Astrocyte (in vitro differentiated cells and primary cell): ENCODE measurements at places on chromosomes 12 and 14. TPM values are rescaled to one million over a fixed set of nuclear protein-coding genes. Genes with fewer than 3 reads are reported as not detected.

SP1 gene
- 48.7 and 50.6 TPM in 2 replicates for total RNA-seq

KRT75 gene
- not detected in 2 replicates for total RNA-seq

GRCh38 chr12:11793921-11794710 is 144.6 kb downstream of the ETV6 start:
- H3K36me3 ChIP-seq = peaks cover 3% of the 10 kb centered on the region
- DNase-seq = peak; percentile 72
- no peak overlapping the region for H3K4me3 ChIP-seq
- H3K27ac ChIP-seq = peak overlapping the region; percentile 60

- H3K27ac ChIP-seq = no peak overlapping the region
- H3K4me1 ChIP-seq = peaks cover 5% of the 10 kb centered on the region
- no peak for DNase-seq
- no peak overlapping the region for H3K4me3 ChIP-seq
- H3K36me3 ChIP-seq = no peaks in the 10 kb centered on the region
Observed at GRCh38 chr12:76444408-76444984, 96.3 kb upstream of the BBS10 start.

DNA sequence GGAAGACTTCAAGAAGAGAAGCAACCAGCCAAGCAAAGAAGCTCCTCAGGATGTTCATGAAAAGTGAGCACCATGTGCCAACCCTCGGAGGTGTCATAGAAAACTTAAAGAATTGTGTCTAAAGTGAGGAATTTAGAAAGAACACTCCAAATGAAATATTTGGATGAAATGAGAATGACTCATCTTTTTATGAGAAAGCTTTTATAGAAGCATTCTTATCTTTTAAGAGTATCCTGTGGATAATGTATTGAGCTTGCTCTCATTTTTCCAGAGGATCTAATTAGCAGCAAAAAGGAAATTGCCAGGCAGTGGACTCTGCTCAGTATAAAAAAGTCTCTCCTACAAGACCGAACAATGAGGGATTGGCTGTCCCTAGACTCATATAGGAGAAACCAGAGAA is 454.9 kb downstream of the LRIG3 start:
- peak; percentile 38 for DNase-seq
- H3K27me3 ChIP-seq = no peaks in the 10 kb centered on the region
- no peak overlapping the region for H3K27ac ChIP-seq
- no peaks in the 10 kb centered on the region for H3K36me3 ChIP-seq

- H3K27me3 ChIP-seq = no peaks in the 10 kb centered on the region
- DNase-seq = no peak
- no peak overlapping the region for H3K27ac ChIP-seq
- no peaks in the 10 kb centered on the region for H3K36me3 ChIP-seq
- no peak overlapping the region for H3K4me3 ChIP-seq
- no peaks in the 10 kb centered on the region for H3K4me1 ChIP-seq
Observed at GRCh38 chr12:90407841-90408240, 547.1 kb downstream of the CCER1 start.

GRCh38 chr12:107244584-107244983 is 151.2 kb upstream of the CRY1 start:
- no peak overlapping the region for H3K27ac ChIP-seq
- H3K4me1 ChIP-seq = no peaks in the 10 kb centered on the region
- DNase-seq = no peak
- no peaks in the 10 kb centered on the region for H3K36me3 ChIP-seq

DNA sequence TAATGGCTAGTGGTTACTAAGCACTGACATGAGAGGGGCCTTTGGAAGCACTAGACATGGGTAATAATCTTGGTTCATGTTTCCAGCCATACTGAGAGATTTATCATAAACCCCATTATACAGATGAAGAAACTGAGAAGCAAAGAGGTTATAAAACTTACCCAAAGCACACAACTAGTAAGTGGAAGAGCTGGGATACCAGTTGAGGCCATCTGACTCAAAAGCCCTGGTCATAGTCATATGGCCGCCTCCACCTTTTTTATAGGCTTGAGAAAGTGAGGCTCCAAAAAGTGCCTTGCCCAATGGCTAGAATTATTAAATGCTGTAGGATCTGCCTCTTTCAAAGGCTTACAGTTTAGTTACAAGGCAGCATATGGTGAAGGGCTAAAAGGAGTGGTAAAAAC is 944 bp downstream of the TXNRD1 start:
- H3K4me1 ChIP-seq = peaks cover 19% of the 10 kb centered on the region
- no peak overlapping the region for H3K27ac ChIP-seq
- H3K36me3 ChIP-seq = no peaks in the 10 kb centered on the region
- peak overlapping the region; percentile 58 for H3K4me3 ChIP-seq
- H3K27me3 ChIP-seq = no peaks in the 10 kb centered on the region

- peaks cover 22% of the 10 kb centered on the region for H3K27me3 ChIP-seq
- no peak overlapping the region for H3K27ac ChIP-seq
- H3K36me3 ChIP-seq = no peaks in the 10 kb centered on the region
- peaks cover 10% of the 10 kb centered on the region for H3K4me1 ChIP-seq
- DNase-seq = no peak
- H3K4me3 ChIP-seq = no peak overlapping the region
Observed at GRCh38 chr14:77125823-77126325, 15.7 kb downstream of the ZDHHC22 start.

GRCh38 chr12:54004841-54005530 is 3.8 kb upstream of the HOXC8 start:
- no peaks in the 10 kb centered on the region for H3K36me3 ChIP-seq
- H3K4me3 ChIP-seq = no peak overlapping the region
- H3K27ac ChIP-seq = no peak overlapping the region
- peaks cover 90% of the 10 kb centered on the region for H3K27me3 ChIP-seq

DNA sequence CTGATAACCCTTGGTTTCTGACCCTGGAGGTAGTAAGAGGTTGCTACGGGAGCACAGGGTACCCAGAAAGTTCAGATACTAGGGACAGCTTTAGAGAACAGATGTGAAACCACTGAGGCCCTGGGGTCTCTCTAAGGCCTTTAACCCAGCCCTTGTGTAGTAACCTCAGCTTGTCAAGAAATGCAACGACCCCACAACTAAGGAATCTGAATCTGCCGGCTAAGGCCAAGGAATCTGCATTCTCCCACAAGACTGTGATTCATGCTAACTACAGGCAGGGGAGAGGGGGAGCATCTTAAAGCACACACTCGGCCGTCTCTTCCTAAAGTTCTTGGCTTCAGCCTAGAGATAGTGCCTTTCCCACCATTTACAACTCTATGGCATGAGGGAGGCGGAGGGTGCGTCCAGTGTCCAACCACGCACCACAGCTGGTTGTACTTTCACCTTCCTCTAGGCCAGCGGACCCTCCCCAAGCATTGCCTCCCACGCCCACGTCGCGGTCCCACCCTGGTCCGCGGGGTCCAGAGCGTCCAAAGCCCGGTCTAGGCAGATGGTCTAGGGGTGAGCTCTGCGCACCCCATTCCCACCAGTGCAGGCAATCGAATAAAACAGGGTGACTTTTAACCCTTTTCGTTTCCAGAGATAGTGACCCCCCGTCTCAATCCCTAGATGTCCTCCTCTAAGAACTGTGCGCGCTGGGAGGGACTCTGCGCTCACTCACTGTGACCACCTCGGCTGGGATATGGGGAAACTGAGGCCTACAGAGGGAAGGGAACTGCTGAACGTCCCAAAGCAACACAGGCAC is 735 bp upstream of the VASH1 start:
- peaks cover 7% of the 10 kb centered on the region for H3K4me1 ChIP-seq
- H3K27ac ChIP-seq = peak overlapping the region; percentile 60
- peaks cover 2% of the 10 kb centered on the region for H3K27me3 ChIP-seq
- peak overlapping the region; percentile 64 for H3K4me3 ChIP-seq

- no peak overlapping the region for H3K27ac ChIP-seq
- DNase-seq = no peak
- no peaks in the 10 kb centered on the region for H3K36me3 ChIP-seq
- no peaks in the 10 kb centered on the region for H3K4me1 ChIP-seq
Observed at GRCh38 chr14:91706996-91707395, 24.9 kb downstream of the CATSPERB start.

DNA sequence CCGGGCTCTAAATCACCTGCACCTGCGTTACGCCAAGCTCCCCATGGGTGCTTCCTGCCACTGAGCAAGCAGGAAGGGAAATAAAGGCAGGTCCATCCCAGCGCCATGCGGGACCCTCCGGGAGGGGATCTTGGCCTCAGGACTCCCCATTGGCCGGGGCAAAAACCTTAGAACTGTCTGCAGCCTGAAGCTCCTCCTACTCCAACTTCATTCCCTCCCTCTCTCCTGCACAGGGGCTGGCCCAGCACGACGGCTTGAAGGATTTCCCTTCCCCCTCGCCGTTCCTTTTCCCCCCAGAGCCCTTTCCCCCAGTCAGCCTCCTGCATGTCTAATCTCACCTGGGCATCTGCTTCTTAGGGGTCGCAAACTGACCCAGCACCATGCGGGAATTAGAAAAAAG is 137.2 kb upstream of the NCOR2 start:
- no peak overlapping the region for H3K4me3 ChIP-seq
- DNase-seq = no peak
- no peaks in the 10 kb centered on the region for H3K27me3 ChIP-seq
- peaks cover 11% of the 10 kb centered on the region for H3K4me1 ChIP-seq

COX8C gene
- not detected in 2 replicates for total RNA-seq

- H3K27me3 ChIP-seq = peaks cover 26% of the 10 kb centered on the region
- no peaks in the 10 kb centered on the region for H3K36me3 ChIP-seq
- no peak overlapping the region for H3K27ac ChIP-seq
Observed at GRCh38 chr14:33948145-33948868, 2.6 kb downstream of the EGLN3 start.

TEX52 gene
- not detected in 2 replicates for total RNA-seq

DNA sequence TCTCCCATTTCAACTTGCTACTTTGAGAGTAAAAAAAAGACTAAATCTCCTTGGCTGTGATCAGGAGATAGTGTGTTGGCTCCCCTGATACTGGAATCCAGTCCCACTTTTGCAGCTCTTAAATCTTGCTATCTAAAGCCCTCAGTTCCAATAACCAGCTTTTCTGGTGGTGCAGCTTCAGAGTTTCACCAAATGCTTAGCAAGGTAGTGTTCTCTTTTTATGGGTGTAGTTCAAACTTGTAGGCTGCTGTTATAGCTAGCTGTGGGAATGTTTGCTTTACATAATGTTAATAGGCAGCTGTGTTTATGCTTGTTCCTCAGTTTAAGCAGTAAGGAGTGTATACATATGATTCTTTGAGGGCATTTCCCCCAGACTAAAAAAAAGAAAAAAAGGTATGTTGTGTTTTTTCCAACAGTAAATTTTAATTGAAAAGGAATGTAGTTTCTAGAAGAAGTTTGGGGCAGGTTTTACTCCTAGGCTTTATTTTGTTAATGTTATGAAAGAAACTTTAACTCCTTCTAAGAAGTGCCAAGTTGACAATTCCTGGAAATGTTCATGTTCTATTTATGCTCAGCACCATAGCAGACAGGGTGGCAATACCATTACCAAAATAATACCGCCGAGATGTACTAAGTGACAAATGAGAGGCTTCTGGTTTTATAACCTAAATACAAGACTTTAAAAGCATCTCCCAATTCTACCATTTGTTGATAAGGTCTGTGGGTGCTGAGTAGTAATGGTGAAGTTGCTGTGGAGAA is 12.1 kb downstream of the CRADD start:
- H3K27me3 ChIP-seq = no peaks in the 10 kb centered on the region
- no peak overlapping the region for H3K27ac ChIP-seq
- no peaks in the 10 kb centered on the region for H3K36me3 ChIP-seq
- no peak overlapping the region for H3K4me3 ChIP-seq
- H3K4me1 ChIP-seq = no peaks in the 10 kb centered on the region

DNA sequence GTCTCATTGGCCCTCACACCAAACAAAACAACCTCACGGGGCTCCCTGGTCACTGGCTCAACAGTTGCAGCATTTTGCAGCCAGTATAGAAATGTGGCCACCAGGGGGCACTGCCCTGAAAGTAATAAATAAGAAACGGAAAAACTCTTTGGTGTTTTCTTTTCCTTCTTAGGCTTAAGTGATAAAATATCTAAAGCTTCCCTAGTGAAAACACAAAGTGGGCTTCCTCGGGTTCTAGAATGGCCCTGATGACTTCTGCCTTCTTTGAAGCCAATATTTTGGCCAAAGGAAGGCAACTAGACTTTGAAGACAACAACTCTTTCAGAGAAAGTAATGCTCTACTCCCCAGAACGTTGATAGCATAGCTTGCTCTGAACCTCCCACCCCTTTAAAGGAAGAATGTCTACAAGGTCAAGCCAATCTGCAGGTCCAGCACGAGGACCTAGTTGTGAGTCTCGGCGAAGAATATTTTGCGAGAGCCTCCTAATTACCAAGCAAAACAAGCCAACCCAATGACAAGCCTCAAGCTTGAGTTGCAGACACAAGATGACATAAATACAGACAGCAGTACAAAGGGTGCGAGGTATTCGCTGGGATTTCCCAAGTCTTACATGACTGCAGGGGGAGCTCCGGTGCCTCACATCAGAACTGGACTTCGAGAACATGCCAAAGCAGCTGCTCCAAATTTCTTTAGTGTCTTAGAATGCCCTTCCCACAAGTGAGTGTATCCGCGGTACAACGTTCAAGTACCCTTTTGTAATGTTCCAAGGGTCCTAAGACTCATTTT is 2.6 kb downstream of the ITPK1 start:
- H3K4me3 ChIP-seq = no peak overlapping the region
- H3K36me3 ChIP-seq = no peaks in the 10 kb centered on the region
- H3K4me1 ChIP-seq = peaks cover 20% of the 10 kb centered on the region
- peak; percentile 55 for DNase-seq
- no peak overlapping the region for H3K27ac ChIP-seq

PLEKHA5 gene
- total RNA-seq = 35.5 and 38.9 TPM in 2 replicates

- DNase-seq = no peak
- no peaks in the 10 kb centered on the region for H3K36me3 ChIP-seq
- no peak overlapping the region for H3K27ac ChIP-seq
- H3K27me3 ChIP-seq = peaks cover 60% of the 10 kb centered on the region
- no peaks in the 10 kb centered on the region for H3K4me1 ChIP-seq
Observed at GRCh38 chr12:117098024-117098360, 1.2 kb downstream of the TESC start.

DNA sequence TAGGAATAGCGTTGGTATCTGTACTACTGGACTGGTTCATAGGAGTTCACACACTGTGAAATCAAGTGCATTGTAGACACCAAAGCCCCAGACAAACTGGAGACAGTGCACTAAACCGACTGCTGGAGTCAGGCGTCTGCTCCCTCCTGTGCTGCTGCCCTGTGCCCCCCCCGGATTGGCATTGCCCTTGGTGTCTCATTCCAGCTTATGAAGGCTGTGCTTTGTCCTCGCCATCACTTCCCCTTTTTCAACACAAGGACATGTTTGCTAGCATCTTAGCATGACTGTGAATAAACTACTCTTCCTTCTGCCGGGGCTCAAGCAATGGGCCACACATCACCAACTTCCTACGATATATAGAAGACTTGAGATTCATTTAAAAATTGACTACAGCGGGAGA is 84.0 kb downstream of the TMCC3 start:
- no peak for DNase-seq
- H3K27ac ChIP-seq = no peak overlapping the region
- H3K4me1 ChIP-seq = peaks cover 27% of the 10 kb centered on the region
- no peaks in the 10 kb centered on the region for H3K36me3 ChIP-seq
- peaks cover 5% of the 10 kb centered on the region for H3K27me3 ChIP-seq

GRCh38 chr12:65147312-65147905 is 22.0 kb upstream of the LEMD3 start:
- H3K27me3 ChIP-seq = peaks cover 5% of the 10 kb centered on the region
- no peak for DNase-seq
- H3K4me3 ChIP-seq = no peak overlapping the region
- no peak overlapping the region for H3K27ac ChIP-seq

- H3K4me1 ChIP-seq = peaks cover 18% of the 10 kb centered on the region
- no peak overlapping the region for H3K27ac ChIP-seq
- H3K27me3 ChIP-seq = peaks cover 42% of the 10 kb centered on the region
- DNase-seq = no peak
- H3K4me3 ChIP-seq = peak overlapping the region; percentile 54
- H3K36me3 ChIP-seq = no peaks in the 10 kb centered on the region
Observed at GRCh38 chr14:35534208-35534872, 376 bp downstream of the INSM2 start.
